NCI-H82 (cell line): ENCODE measurements at places on chromosomes 12 and 14.

- no peak for DNase-seq
Measured at GRCh38 chr14:72638021-72638420, 255.9 kb downstream of the DPF3 start.

DNA sequence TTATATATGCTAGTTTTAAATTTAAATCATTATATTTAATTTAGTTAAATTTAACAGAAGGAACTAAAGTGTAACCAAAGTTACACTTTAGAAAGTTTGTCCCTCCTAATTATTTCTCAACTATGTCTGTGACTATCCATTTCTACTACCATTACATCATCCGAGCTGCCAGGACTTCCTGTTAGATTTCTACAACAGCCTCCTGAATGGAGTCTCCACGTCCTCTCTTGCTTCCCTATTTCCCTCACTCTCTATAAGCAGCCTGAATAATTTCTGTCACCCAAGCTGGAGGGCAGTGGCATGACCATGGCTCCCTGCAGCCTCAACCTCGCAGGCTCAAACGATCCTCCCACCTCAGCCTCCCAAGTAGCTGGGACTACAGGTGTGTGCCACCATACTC is 84.1 kb downstream of the TTC7B start:
- no peak for DNase-seq

DNA sequence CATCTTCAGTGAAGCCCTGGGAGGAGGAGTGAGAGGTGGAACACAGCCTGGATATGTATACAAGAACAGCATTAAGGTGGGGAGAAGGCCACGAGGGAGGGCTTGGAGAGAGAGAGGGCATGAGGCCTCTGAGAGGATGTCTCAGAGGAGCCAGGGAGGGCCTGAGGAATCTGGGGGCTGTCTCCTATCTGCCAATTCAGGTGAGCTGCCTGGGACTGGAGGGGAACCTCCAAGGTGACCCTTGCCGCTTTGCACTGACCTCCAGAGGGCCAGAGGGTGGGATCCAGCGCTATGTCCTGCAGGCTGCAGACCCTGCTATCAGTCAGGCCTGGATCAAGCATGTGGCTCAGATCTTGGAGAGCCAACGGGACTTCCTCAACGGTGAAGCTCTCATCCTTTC is 4.4 kb downstream of the ARHGEF25 start:
- no peak for DNase-seq

DNA sequence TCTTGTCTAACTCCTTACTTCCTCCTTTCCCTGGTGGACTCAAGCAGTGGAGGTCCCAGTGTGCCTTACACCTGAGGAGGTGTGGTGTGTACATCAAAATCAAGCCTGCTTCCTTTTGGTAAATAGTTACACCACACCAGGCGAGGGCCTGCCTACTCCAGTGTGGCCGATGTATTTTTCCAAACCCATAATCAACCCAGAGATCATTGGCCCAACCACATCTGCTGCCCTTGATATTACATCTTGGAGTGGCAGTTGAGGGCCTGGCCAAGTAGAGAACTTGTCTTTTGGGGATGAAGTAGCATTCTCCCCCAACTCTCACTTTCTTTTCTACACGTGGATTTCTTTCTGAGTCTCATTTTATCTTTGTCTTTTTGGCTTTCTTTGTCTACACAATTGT is 187.4 kb downstream of the EFCAB11 start:
- peak; percentile 26 for DNase-seq

DNA sequence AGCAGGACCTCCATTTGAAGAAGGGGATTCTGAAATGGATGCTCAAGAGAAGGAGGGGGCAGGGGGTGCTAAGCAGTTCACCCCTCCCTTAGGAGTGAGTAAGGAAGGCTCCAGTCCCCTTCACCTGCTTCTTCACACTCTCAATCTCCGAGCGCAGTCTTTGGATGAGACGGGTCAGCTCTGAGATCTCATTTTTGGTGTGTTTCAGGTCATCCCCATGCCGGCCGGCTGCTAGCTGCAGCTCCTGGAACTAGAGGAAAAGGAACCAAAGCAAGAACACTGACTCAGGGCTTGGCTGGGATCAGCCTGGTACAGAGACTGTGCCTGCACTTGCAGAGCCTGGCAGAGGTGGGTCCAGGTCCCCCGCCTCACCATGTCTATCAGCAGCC is 7.3 kb downstream of the KRT73 start:
- no peak for DNase-seq
